ENCODE measurements at places on chromosomes 1 and 21. TPM values are rescaled to one million over a fixed set of nuclear protein-coding genes. Genes with fewer than 3 reads are reported as not detected.

- no peaks in the 10 kb centered on the region for H3K36me3 ChIP-seq
- H3K27me3 ChIP-seq = no peaks in the 10 kb centered on the region
- peak; percentile 10 for DNase-seq
Observed at GRCh38 chr1:152860129-152860528, 333 bp downstream of the LCE7A start.

- peak; percentile 89 for DNase-seq
- peaks cover 5% of the 10 kb centered on the region for H3K4me1 ChIP-seq
- H3K27ac ChIP-seq = peak overlapping the region; percentile 16
- H3K27me3 ChIP-seq = no peaks in the 10 kb centered on the region
- H3K36me3 ChIP-seq = no peaks in the 10 kb centered on the region
Observed at GRCh38 chr1:1906185-1907097, 8.6 kb upstream of the CALML6 start.

GRCh38 chr1:7050751-7051665 is 265.8 kb downstream of the CAMTA1 start:
- H3K4me1 ChIP-seq = no peaks in the 10 kb centered on the region
- no peak overlapping the region for H3K27ac ChIP-seq
- no peak for DNase-seq
- peaks cover 16% of the 10 kb centered on the region for H3K27me3 ChIP-seq
- H3K36me3 ChIP-seq = no peaks in the 10 kb centered on the region
- H3K4me3 ChIP-seq = no peak overlapping the region

DNA sequence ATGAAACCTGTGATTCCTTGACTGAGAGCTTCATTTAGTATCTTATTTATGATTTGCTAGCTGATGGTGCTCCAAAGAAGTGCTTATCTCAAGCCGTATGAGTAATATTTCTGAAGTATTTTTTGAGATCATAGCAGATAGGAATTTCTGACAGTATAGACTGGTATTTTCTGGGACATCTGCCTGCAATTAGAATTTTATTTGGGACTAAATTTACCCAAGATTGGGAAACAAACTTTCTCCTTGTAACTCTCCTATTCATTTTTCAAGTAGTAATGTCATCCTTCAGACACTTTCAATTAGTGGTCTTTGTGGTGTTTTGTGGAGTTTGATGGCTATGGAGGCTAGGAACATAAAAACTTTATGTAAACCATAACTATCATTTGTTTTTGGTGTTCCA is 597.2 kb upstream of the ZP4 start:
- no peaks in the 10 kb centered on the region for H3K36me3 ChIP-seq
- peak; percentile 39 for DNase-seq
- H3K27me3 ChIP-seq = no peaks in the 10 kb centered on the region
- H3K4me3 ChIP-seq = no peak overlapping the region
- peak overlapping the region; percentile 35 for H3K27ac ChIP-seq

DNA sequence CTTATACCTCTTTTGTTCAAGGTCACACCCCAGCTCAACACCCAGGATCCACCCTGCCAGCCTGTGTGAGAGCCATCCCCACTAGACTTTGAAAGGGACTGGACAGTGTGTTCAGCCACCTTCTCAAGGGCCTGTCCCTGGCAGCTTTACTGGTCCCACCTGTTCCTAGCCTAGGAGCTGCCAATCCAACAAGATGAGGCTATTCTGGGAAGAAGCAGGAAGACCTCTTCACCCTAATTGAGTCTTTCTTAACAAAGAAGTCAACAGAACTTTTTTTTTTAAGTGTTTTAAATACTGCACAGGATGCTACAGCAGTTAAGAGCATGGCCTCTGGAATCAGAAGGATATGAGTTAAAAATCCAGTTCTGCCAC is 95.8 kb upstream of the HOOK1 start:
- H3K4me3 ChIP-seq = no peak overlapping the region
- no peak overlapping the region for H3K27ac ChIP-seq
- no peaks in the 10 kb centered on the region for H3K4me1 ChIP-seq
- H3K36me3 ChIP-seq = no peaks in the 10 kb centered on the region

Gene ARTN
- total RNA-seq = 0.11 TPM

All from GM23248 (cell line).